ENCODE measurements at places on chromosomes 11 and 22. TPM values are rescaled to one million over a fixed set of nuclear protein-coding genes. Genes with fewer than 3 reads are reported as not detected.

- H3K4me1 ChIP-seq = no peaks in the 10 kb centered on the region
- no peak overlapping the region for H3K4me3 ChIP-seq
- no peak overlapping the region for H3K27ac ChIP-seq
- H3K36me3 ChIP-seq = no peaks in the 10 kb centered on the region
- DNase-seq = no peak
These were observed 26.2 kb upstream of the COMT start for GRCh38 chr22:19915287-19915954.

- DNase-seq = no peak
- H3K36me3 ChIP-seq = no peaks in the 10 kb centered on the region
- no peak overlapping the region for H3K4me3 ChIP-seq
- H3K4me1 ChIP-seq = peaks cover 4% of the 10 kb centered on the region
- H3K27ac ChIP-seq = no peak overlapping the region
These were observed 46.5 kb upstream of the CCND1 start for GRCh38 chr11:69594481-69594880.

DNA sequence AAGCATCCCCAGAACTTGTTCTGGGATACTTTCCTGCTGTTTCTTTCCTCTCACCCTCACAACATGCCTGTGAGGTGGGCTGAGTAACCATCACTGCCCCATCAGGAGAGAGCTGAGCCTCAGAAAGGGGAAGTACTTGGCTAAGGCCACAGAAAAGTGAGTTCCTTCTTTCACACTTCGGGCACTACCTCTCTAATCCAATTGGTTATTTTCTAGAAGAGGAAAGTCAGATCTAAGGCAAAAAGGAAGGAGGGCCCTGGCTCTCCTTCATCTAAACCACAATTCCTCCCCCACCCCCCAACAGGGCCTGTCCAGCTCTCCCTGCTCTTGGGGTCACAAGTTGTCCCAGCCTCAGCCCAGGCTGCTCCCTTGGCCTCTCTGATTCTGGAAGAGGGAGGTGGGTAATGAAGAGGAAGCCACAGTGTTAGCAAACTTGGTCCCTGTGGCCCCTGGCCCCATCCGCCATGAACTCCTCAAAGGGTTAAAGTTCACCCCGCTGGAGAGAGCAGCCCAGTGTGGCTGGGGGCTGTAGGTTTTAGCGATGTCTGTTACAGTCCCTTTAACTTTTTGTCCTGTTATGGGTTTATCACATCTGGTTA is 34.0 kb downstream of the SLC22A12 start:
- H3K36me3 ChIP-seq = no peaks in the 10 kb centered on the region
- no peak overlapping the region for H3K27ac ChIP-seq
- peaks cover 30% of the 10 kb centered on the region for H3K4me1 ChIP-seq
- no peak for DNase-seq

BEST1 gene
- not detected for total RNA-seq

DNA sequence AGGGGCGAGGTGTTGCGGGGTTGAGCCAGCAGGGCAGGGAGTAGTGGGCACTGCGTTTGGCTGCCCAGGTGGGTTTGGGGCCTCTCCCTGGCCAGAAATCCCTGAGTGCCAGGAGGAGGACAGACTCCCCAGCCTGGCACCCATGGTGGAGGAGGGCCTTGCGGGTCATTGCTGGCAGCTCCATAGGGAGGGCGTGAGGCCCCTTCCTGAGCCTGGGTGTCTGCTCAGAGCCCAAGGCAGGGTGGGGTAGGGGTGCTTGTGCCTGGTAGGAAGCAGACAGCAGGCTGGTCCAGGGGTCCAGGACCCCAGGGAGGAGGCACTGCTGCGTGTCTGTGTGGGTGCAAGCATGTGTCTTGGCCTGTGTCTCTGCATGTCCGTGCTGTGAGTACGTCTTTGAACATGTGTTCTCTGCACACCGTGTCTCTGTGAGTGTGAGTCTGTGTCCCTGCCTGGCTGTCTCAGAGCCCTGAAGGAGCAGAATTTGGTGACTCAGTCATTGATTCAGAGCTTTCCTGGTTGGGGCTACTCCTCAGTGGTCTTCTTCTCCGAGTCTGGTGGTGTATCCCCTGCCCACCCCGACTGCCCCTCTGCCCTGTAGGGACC is 3.9 kb downstream of the TSPAN4 start:
- peaks cover 38% of the 10 kb centered on the region for H3K27me3 ChIP-seq
- peaks cover 47% of the 10 kb centered on the region for H3K4me1 ChIP-seq
- no peak overlapping the region for H3K27ac ChIP-seq
- no peak overlapping the region for H3K4me3 ChIP-seq
- no peak for DNase-seq
- no peaks in the 10 kb centered on the region for H3K36me3 ChIP-seq

GRCh38 chr11:57479021-57479663 is 18.8 kb downstream of the RTN4RL2 start:
- H3K27ac ChIP-seq = no peak overlapping the region
- H3K4me1 ChIP-seq = peaks cover 20% of the 10 kb centered on the region
- no peak overlapping the region for H3K4me3 ChIP-seq
- peaks cover 100% of the 10 kb centered on the region for H3K27me3 ChIP-seq
- no peaks in the 10 kb centered on the region for H3K36me3 ChIP-seq

- H3K36me3 ChIP-seq = no peaks in the 10 kb centered on the region
- H3K4me3 ChIP-seq = no peak overlapping the region
- DNase-seq = no peak
These were observed 2.1 kb downstream of the NF2 start for GRCh38 chr22:29605527-29605850.

RASSF10 gene
- total RNA-seq = 2.9 TPM

CCDC89 gene
- 0.31 TPM for total RNA-seq

ASRGL1 gene
- 44.5 TPM for total RNA-seq

Data from neural progenitor cell (in vitro differentiated cells).